ENCODE measurements at places on chromosomes 6 and 20. TPM values are rescaled to one million over a fixed set of nuclear protein-coding genes. Genes with fewer than 3 reads are reported as not detected.

Gene SLC17A3
- not detected for total RNA-seq

Gene RPP40
- 7.9 TPM for total RNA-seq

Gene ULBP1
- 0.42 TPM for total RNA-seq

Gene ABHD12
- total RNA-seq, result 106 TPM

Gene BEND6
- 70.9 TPM for total RNA-seq

Gene JPH2
- total RNA-seq, result 1.1 TPM

Gene PRKN
- 34.4 TPM for total RNA-seq

- no peak for DNase-seq
Measured at GRCh38 chr6:38404900-38405556, 234.7 kb downstream of the BTBD9 start.

- DNase-seq, result no peak
Measured at GRCh38 chr6:89999154-89999553, 104.9 kb downstream of the GJA10 start.

DNA sequence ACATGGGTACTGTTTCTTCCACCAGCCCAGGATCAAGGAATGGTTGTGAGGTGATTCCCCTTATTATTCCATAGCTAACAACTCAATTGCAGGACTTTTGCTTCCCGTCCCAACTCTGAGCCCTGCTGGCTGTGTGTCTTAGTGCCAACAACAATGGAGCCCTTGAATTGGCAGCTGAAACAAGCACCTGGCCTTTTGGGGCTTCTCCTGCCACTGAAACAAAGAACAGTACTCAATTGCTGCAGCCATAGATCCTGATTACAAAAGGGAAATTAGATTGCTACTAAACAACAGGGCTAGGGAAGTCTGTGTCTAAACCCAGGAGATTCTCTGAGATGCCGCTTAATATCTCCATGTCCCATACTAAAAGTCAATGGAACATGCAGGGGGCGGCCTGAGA, 61.3 kb upstream of the CARMIL1 start:
- no peak for DNase-seq

DNA sequence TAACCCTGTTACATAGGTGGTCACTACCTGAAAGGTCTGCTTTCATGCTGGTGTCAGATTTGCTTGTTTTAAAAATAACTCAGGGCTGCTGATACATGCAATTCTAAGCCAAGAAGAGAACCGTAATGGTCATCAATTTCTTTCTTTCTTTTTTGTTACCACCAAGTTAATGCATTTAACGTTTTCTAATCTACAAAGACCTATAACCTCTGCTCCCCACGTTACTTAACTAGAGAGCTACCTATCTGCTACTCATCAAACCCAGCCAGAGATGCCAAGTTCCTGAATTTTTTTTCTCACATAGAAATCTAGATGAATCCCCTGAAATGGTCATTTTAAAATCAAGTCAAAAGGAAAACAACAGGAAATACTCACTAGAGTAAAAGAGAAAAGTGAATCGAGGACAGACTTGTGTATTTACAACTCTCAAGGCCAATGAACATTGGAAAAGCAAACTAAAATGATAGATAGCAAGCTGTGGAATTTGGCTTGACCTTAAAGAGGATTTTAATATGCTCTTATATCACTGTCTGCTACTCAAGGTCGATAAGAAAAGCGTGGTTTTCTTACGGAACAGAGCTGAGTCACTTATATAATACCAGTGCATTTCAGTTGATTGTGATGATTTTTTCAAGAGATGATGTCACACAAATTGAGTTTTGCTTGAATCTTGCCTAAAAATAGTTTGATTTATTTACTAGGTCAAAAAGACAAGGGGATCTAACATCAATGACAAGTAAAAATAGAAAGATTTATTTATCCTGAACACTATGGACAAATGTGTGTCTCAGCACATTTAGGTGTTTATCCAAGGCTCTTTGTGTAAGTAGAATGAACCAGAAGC, 67.9 kb downstream of the SGK1 start:
- no peak for DNase-seq

GRCh38 chr6:129903082-129903481, 42.0 kb upstream of the TMEM244 start:
- DNase-seq, result no peak

DNA sequence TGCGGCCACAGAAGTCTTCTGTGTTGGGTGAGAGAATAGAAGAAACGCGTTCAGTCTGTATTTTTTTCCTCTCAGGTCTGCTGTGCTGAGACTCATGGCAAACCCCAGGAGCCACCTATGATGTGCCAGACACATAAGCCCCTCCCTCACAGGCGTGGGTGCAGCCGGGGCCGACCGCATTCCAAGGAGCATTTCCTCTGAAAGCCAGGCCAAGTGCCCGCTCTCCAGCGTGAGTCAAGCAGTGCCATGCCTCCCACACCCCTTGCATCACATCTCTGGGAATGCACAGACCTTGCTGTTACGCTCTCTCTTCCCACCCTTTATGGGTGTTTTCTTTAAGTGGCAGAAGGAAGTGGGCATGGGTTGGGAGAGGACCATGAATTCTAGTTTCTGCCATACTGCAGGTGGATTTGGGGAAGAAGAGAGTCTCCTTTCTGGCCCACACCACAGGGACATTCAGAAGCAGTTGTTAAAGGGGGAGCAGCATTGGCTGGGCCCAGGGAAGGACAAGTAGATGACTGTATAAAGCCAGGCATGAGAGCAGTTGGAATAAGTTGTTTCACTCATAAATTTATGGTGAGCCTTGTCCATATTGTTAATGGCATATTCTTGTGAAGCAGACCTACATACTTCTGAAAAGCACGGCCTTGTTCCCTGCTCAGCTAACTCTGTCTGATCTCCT, 37.1 kb upstream of the TFAP2A start:
- DNase-seq, result no peak

DNA sequence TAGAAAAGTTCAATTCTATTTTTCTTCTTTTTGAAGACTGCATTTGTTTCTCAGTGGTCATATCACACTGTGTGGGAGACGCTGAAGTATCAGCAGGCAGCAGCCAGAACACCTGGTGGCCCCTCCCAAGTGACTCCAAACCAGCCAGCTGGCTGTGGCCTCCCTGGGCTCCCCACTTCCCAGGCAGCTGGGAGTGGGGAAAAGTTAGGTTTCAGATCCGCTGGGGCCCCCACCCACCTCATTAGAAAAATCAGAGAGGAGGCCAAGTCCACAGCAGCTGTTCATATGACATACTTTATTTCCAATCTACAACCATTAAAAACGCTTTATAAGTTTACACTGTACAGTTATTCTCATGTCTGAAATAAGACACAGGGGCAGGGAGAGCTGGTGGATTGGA, 3.6 kb upstream of the DSN1 start:
- no peak for DNase-seq

- no peak for DNase-seq
Measured at GRCh38 chr6:52877168-52877567, 32.3 kb downstream of the GSTA3 start.

- no peak for DNase-seq
Measured at GRCh38 chr20:57076951-57077350, 189.5 kb downstream of the BMP7 start.

GRCh38 chr6:25169961-25170360, 109.2 kb upstream of the CARMIL1 start:
- DNase-seq, result no peak

- DNase-seq, result no peak
Measured at GRCh38 chr20:56974499-56975250, 291.8 kb downstream of the BMP7 start.

DNA sequence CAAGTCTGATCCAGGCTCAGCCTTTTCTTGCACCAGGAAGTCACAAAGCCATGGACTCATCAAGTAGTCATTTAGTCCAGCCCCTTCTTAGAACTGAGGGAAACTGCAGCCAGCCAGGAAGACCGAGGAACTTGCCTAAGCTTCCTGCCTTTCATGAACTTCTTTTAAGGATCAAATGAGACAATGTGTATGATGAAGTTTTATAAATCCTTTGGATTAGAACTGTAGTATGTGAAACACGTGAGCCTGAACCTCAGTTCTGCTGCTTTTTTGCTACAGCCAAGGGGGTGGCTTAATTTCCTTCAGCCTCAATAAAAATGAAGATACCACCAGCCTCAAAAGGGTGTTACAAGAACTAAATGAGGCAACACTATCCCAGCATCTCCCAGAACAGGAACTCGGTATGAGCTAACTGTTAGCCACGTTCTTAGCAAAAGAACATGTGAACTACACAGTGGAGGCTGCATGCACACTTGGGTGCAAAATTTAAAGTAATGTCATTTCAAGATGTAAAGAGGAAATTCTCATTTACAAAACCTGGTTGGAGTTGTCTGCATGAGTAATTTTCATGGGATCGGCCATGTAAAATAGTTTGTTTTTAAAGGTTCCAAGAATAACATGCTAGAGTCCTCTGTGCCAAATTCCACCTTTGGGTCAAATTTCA, 76.0 kb upstream of the TBC1D7 start:
- DNase-seq, result no peak

GRCh38 chr6:20432692-20433091, 31.0 kb downstream of the E2F3 start:
- no peak for DNase-seq

DNA sequence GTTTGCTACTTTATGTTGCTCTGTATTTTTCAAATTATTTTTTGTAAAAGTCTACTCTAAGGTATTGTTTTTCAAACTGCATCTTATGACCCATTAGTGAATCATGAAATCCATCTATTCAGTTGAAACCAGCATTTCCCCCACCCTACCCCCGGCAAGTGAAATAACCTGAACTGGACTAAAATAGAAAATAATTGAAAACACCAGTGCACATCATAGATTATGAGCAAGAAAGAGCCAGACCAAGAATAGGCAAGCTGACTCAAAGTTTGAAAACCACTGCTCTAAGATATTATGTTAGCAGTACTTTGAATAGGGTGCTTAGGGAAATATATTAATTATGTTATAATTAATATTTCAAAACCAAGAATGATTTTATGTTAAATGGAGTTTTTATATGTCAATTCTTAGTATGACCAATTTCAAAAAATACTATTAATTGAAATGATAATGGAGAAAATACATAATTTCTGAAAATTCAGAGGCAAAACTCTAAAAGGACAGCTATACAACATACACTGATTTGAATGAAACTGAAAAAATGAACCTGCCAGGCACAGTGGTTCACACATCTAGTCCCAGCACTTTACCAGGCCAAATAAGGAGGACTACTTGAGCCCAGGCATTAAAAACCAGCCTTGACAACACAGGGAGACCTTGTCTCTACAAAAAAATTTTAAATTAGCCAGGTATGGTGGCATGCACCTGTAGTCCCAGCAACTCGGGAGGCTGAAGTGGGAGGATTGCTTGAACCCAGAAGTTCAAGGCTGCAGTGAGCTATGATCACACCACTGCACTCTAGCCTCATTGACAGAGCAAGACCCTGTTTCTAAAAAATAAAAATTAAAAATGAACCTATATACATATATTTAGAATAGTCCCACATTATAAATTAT, 112.0 kb downstream of the CDK19 start:
- no peak for DNase-seq

GRCh38 chr20:62860391-62860923, 1.2 kb downstream of the TCFL5 start:
- DNase-seq, result peak; percentile 66
